Stimulated activated CD4-positive, alpha-beta T cell treated with anti-CD3 and anti-CD28 coated beads, Interleukin-2, amount 100 ng/mL, for 4 hours (primary cell): ENCODE measurements at places on chromosomes 16 and 17.

DNA sequence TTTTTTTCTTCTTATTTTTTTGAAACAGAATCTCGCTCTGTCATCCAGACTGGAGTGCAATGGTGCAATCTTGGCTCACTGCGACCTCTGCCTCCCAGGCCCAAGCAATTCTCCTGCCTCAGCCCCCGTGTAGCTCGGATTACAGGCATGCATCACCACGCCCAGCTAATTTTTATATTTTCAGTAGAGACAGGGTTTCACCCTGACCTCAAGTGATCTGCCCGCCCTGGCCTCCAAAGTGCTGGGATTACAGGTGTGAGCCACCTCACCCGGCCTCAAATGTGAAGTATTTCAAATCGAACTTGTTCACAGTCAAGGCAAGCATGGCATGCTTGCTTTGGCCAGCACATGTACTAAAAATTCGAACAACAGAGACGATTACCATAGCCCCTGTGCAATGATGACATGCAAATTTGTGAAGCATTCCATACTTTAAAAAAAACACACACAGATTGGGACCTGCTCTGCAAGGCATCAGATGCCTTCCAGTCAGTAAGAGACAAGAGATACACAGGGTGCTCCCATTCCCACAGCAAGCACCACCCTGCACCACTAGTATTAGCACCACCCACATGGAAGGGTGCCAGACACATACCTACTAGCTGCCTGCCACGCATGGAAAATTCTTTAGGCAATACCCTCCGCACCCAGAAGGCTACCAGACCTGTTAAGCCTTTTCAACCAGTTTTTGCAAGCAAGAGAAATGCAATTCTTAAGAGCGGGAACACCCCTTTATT is 47.2 kb downstream of the ANKRD11 start:
- DNase-seq: no peak

DNA sequence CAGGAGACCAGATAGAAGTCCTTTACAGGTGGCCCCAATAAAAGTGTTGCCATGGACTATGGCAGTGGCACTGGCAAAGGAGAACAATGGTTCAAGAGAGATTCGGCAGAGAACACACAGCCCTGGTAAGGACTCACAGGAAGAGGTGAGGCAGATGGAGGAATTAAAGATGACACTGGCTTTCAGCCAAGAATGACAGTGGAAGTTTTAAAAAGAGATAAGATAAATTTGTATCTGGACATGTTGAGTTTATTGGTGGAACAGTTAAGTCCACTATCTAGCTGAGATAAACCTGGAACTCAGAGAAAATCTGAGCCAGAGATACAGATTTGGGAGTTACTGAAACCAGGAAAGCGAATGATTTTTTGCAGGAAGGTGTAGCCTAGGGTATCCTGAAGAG is 20.1 kb downstream of the CMC2 start:
- DNase-seq: no peak

- DNase-seq: no peak
These were observed 3.6 kb downstream of the CYB5D2 start for GRCh38 chr17:4146641-4147040.

GRCh38 chr17:66649818-66650543 is 184.9 kb upstream of the CACNG5 start:
- no peak for DNase-seq

DNA sequence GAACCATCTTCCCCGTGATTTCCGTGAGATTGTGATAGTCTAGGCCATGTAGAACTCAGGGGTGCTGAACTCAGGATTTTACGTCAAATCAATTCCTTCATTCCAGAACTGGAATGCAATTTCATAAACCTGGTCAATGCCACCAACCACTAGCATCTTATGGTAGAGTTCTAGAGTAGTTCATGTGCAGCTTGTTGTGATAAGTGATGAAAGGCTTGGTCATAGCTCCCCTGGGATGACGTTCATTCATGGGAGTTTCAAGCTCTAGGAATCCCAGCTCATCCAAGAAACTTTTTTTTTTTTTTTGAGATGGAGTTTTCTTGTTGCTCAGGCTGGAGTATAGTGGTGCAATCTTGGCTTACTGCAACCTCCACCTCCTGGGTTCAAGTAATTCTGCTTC is 3.7 kb upstream of the DPEP2 start:
- no peak for DNase-seq

DNA sequence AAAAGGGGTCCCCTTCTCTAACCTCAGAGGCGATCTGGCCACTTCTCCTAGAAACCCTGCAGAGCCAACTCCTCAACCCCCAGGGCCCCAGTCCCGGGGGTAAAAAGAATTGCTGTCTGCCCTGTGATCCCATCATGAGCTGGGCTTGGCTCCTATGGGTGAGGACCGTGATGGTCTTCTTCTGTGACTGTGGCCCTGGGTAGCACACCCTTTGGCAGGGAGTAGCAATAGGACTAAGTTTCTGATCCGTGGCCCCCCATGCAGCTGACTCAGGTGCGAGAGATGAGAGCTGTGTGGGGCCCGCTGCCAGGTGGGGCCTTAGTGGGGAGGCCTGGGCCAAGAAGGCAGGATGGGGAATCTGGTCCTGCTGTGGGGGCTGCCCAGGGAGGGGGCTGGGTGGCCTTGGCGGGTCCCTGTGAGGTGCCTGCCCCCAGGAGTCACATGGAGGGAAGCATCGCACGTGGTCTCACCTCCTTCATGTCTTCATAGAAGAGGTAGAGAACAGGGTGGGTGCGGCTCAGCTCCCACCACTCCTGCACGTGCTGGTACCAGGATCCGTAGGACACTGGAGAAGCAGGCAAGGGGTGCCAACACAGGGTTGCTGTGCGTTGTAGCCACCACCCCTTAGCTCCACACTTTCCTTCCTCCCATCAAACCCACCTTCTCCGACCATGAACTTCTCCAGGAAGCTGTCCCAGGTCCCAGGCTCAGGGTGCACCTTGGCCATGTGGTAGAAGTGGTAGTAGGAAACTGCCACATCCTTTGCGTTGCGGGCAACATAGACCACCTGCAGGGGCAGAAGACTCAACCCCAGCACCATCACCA is 3.3 kb downstream of the SULT1A1 start:
- DNase-seq: no peak

DNA sequence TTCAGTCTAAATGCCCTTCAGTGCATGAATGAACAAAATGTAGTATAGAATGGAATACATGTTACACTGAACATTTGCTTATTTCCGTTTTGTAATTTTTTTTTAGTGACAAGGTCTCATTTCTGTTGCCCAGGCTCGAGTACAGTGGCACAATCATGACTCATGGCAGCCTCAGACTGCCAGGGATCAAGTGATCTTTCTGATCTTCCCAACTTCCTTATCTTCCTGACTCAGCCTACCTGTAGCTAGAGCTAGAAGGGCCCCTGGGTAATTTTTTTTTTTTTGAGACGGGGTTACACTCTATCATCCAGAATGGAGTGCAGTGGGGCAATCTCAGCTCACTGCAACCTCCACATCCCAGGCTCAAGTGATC is 7.3 kb upstream of the SLX4 start:
- no peak for DNase-seq

- DNase-seq: no peak
These were observed 27.4 kb upstream of the SLC6A2 start for GRCh38 chr16:55628306-55628968.

- no peak for DNase-seq
These were observed 52.6 kb downstream of the C16orf95 start for GRCh38 chr16:87264634-87265033.

DNA sequence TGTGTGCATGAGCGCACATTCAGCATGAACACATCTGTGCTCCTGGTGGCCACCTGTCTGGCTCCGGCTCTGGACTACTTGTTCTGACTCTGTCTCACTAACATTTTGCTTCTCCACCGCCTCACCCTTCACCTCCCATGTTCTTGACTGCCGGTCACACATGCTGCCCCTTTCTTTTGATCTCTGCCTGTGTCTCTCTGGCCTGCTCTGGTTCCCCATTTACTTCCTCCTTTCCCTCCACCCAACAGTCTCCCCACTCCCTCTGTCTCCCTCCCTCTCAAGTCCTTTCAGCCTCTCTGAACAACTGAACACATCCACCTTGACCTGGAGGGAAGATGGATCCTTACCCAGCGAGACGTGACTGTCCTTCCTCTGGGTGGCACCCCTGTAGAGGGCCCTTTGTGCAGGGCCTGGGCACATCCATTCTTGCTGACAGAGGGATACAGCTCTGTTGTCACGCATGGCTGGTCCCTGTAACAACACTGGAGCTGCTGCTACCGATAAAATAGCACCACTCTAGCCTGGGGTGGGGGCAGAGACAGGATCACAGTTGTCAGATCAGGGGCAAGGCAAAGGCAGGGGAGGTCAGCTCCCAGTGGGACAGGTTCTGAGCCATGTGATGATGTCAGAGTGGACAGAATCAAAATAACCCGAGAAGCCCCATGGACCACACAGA is 11.0 kb downstream of the ZSCAN32 start:
- no peak for DNase-seq

DNA sequence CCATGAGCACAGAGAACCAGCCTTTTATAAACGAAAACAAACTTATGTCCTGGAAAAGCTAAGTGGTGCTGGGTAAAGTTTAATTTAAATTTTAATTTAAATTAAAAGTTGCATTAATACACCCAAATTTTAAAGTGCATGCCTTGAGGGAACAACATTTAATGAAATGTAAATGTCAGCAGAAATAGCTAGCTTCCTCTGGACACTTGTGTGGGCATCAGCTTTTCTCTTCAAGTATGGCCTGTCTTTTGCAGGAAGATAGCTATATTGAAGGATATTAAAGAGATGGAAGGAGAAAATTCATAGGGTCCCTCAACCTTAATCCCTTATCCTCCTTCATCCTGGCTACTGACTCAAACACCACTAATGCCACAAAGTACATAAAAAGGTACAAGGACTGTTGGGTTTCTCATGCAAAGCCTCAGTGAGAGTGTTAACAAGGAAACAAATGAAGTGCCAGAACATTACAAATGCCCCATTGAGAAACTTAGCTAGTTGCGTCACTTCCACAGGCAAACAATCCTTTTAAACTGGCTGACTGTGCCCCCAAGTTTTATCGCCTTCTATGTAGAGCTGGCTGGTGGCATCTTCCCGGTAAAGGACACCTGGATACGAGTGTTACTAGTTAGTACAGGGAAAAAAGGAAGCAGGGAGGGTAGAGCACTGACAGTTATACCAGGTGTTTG is 14.1 kb downstream of the PHF12 start:
- DNase-seq: no peak

DNA sequence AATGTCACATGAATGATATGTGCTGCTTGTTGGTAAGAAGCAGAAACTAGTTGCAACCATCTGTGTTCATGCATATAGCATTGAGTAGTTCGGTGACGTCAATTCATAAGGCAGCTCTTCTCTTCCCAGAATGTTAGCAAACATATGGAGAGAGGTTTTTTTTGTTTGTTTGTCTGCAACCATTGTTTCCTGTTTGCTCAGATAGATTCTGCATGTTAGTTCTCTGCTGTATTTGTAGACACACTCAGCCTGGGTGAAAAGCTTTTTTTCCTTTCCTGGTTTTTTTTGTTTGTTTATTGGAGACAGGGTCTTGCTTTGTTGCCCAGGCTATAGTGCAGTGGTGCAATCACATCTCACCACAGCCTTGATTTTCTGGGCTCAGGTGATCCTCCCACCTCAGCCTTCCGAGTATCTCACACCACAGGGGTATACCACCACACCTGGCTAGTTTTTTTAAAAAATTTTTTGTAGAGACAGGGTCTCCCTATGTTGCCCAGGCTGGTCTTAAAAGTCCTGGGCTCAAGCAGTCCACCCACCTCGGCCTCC is 16.7 kb downstream of the WSB1 start:
- DNase-seq: no peak

- DNase-seq: no peak
These were observed 5.1 kb downstream of the GGA2 start for GRCh38 chr16:23505180-23505665.

DNA sequence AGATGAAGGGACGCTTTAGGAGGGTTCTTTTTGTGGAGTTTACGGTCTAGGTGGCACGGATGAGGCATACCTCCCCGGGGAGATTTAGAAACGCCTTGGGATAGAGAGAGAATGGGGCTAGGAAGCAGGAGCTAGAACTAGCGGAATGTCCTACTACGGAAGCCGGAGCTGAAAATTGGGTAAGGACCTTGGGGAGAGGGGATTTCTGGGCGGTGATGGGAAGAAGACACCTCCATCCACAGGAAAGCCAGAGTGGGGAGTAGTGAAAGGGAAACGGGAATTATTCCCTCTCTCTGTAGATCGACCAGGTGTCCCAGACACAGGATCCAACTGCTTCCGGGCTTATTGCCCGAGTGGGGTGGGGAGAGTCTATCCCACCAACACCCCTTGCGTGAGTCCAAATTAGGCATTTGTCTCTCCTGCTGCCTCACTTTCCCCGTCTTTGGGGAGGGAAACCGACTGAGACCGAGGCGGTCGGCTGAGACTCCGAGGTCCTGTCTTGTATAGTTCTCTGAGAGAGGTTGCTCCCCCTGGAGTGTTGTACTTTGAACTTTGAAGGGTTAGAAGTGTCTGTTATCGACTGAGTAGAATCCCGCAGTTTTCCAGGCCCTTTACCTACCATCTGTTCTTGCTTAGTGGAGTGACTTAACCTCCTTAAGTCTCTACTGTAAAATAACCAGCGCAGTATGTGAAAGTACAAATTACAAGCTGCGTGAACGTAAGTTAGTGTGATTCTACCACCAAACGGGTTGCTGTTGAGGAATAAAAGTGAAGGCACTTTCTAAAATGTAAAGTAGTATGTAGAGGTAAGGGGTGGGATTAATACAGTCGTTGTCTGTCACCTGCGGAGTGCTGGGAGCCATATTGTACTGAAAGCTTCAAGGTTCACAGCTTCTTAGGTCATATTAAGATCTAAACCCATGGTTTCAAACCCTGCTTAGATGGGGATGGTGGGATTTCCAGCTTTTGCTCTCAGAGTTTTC is 1.0 kb downstream of the RSPRY1 start:
- DNase-seq: no peak

DNA sequence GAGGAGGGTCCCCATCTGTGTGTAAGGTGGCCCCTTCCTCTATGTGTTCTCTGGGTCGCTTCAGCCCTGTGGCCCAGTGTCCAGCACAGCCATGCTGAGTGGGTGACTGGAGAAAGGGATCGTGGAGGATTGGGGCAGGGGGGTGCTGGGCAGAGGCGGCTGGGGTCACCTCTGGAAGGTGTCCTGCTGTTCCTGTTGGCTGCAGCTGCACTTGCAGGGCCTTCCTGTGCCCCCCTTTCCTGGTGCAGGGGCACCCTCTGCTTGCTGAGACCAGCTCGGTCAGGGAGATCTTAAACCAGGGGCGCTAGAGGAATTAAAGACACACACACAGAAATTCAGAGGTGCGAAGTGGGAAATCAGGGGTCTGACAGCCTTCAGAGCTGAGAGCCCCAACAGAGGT is 11.1 kb downstream of the IL32 start:
- DNase-seq: no peak

- DNase-seq: no peak
These were observed 50.6 kb upstream of the STH start for GRCh38 chr17:45948498-45948880.

- no peak for DNase-seq
These were observed 563.9 kb downstream of the TMEM114 start for GRCh38 chr16:8026450-8026849.
